ENCODE measurements at places on chromosomes 2 and 18.
A peak's percentile ranks its signal among the peaks of the same experiment; 100 is the strongest.

GRCh38 chr2:220575963-220576362 lies 948.5 kb downstream of the SLC4A3 start:
- DNase-seq, result peak; percentile 41

DNA sequence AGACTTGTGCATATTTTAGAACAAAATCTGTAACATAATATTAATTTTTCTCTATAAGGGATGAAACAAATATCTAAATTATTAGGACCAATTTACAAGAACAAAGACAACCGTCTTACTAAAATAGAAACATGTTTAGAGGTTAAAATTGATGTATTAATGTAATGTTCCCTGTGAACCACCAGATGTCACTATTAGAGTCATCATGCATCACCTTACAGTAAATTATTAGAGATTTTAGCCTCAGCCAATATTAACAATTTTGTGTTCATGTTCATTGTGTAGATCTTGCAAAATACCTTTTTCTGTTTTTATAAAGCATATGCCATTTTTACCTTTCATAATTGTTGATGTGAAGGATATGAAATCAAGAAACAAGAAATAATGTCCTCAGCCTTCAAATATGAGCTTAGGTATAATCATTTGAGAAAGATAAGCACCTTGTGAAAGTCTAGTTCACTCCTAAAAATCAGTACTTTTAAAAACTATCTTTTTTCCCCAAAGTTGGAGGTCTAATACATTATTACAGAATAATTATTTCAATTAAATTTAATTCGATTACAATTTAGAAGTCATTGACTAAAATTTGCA lies 344.3 kb upstream of the KCNH7 start:
- peak; percentile 20 for DNase-seq

DNA sequence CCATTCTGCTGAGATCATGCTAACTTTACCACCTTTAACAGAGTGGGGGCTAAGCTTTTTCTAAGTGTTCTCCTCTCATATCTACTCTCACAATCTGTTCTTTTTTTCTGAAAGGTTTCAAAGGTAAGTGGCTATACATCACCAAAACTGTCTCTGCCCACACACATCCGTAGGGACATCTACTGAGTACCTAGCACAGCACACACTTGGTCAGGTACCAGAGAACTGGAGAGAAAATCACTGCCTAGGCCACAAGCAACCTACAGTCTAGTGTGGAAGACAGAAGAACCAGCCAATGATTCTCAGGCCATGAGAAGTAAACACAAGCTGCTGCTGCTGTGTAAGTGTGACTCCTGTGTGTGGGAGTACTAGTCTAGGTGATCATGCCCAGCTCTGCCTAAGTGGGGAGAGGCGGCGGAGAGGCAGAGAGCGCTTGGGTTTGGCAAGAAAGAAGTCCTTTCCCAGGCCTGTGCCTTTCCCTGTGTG lies 176.1 kb upstream of the ZFP36L2 start:
- DNase-seq, result peak; percentile 66

DNA sequence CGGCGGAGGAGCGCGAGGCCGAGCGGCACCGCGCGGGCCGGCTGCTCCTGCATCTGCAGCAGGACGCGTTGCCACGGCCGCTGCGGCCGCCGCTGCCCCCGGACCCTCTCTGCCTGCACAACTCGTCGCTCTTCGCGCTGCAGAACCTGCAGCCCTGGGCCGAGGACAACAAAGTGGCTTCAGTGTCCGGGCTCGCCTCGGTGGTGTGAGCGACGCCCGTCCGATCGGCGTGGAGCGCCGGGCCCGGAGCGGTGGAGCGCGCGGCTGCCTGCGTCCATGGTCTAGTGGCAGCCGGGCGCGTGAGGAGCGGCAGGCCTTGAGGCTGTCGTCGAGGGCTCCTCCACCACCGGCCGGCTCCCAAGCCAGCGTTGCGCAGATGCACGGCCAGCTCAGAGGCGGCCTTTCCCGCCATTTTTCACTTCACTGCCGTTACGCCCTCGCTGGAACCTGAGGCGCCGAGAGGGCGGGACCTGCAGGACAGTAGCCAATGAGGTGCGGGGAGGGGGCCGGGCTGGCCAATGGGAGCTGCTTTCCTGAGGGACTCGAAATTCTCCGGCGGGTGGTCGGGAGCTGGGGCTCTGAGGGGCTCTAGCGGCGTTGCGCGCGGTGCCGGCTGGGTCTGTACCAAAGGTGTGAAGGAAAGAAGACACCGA lies 1.9 kb downstream of the TLX2 start:
- peak; percentile 22 for DNase-seq

GRCh38 chr2:102253753-102254150 lies 57.6 kb upstream of the IL1RL1 start:
- DNase-seq, result peak; percentile 53

DNA sequence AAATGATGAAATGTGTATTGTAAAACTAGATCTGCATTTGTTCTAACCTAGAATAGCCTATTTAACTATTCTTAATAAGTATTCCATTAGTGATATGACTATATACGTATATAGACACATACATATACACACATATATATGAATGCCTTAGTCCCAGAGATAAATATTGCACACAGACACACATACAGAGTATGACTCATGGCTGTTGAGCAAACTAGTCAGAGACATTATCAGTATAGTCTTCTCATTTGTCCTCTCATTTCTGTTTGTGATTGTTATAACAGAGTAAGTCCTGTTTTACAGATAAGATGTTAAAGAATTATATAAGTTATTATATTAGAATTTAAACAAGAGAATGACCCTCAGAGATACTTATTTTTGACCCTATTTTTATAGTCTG lies 202.5 kb downstream of the CCDC102B start:
- peak; percentile 18 for DNase-seq

DNA sequence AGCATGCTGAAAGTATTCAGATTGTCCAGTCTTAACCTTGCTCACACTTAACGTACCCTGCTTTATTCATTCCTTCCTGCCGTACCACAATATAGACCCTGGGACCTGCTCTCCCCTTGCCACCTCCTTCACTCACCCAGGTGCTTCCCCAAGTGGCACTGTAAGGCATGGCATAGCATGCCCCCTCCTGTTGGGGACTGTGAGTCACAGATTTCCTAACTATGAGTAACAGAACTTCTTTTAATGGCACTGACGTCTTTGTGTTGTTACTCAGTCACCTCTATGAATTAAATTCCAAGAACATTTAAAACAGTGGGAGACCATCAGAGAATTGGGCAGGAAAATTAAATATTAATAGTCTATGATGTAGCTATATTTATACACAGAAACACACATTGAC lies 117.2 kb downstream of the CTNNA2 start:
- no peak for DNase-seq

DNA sequence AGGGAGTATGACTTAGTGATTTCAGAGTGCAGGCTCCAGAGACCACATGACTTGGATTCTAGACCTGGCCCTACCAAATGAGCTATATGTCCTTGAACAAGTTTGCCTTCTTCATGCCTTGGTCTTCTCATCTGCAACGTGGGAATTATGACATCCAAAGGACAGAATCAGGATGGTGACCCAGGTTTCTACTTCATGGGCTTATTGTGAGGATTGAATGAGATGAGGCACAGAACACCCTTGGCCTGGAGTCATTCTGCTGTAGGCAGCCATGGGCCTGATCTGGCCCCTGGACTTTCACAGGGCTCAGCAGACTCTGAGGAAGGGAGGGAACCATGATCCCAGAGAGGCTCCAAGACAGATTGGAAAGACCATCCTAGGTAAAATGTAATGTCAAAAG lies 85.6 kb upstream of the HAAO start:
- DNase-seq, result no peak

DNA sequence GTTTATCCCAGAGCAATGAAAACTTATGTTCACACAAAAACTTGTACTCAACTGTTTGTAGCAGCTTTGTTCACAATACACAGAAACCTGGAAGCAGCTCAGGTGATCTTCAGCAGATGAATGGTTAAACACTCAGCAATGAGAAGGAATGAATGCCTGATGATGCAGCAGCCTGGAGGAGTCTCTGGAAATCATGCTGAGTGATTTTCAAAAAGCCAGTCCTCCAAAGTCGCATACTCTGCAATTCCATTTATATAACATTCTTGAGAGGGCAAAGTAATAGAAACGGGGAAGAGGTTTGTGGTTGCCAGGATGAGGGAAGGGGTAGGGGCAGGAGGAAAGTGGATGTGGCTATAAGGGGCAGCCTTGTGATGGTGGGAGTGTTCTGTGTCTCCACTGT lies 108.1 kb downstream of the CTIF start:
- no peak for DNase-seq
